Gastrocnemius medialis (tissue), 4 donors: ENCODE measurements at places on chromosomes 11 and 22.

DNA sequence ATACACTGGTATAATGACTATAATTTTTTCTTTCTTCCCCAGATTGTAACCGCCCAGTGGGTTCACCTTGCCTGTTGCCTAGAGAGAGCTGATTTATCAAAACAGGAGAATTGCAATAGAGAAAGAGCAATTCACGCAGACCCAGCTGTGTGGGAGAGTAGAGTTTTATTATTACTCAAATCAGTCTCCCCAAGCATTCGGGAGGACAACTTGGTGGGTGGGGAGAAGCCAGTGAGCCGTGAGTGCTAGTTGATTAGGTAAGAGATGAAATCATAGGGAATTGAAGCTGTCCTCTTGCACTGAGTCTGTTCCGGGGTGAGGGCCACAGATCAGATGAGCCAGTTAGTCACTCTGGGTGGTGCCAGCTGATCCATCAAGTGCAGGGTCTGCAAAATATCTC lies 73.2 kb downstream of the SLC35F2 start:
- no peak for DNase-seq

DNA sequence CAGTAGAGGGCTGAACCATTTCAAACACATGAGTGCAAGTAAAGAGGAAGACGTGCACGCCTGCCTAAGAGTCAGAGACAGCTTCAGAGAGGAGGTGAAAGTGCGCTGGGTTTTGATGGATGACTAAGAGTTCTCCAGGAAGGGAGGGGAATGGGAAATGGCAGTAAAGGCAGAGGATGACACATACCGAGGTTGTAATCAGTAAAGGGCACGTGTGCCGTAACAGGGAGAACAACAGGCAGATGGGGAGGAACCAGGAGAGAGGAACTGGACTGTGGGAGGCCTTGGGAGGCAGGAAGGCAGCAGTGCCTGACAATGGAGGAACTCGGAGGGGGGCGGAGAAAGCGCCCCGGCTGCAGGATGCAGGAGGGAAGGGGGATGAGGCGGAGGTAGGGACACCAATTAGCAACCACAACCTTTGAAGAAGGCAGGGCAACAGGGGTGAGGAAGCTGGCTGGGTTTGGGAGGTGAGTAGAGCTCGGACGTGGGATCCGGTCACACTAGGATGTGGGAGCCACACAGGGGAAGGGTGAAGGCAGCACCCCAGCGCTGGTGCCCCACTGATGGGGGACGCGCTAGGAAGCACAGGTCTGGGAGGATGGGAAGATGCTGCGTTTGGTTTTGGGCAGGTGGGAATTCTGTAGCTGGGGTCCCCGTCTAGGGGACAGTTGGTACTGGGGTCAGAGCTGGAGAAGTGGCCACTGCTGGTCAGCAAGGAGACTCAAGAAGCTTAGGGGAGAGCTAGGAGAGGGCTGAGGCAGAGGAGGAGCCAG lies 67.4 kb downstream of the SCUBE1 start:
- no peak for DNase-seq

- no peak for DNase-seq
These were observed 547.0 kb downstream of the TBC1D22A start for GRCh38 chr22:47309476-47309875.

DNA sequence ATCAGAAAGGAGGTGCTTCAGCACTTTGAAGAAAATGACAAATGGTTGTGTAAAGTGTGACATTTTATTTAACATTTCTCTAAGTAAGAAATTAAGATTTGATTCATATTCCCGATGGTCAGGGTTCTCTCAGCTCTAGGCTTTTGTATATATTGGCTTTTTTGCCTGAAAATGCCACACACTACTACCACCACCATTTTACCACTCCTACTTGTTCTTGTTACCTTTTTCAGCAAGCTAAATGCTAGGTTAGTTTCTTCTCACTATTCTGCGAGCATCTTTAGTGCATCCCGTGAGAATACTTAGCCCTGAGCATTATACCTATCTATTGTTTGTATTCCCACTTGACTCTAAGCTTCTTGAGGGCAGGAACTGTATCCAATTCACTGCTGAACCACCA lies 177.6 kb upstream of the MTNR1B start:
- DNase-seq, result no peak

- DNase-seq, result peak; percentile 72
These were observed 8.8 kb upstream of the C11orf91 start for GRCh38 chr11:33709466-33709865.

- no peak for DNase-seq
These were observed 45.6 kb downstream of the TPCN2 start for GRCh38 chr11:69094111-69094914.

DNA sequence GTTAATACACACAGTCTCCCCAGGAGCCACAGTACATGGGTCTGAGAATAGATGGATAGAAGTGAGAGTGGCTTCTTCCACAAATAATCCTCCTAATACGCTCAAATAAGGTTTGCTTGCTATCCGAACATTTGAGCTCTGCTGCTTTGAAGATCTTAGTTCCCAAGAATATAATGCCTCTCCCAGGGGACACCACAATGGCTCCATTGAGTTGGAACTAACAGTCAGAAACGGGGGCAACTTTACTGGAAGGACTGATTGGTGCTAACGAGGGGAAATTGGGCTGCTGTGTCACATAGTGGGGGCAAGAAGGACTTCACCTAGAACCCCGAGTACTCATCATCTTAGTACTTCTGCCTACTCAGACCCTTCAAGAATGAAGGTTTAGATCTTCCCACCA lies 66.2 kb downstream of the IGLL5 start:
- no peak for DNase-seq

DNA sequence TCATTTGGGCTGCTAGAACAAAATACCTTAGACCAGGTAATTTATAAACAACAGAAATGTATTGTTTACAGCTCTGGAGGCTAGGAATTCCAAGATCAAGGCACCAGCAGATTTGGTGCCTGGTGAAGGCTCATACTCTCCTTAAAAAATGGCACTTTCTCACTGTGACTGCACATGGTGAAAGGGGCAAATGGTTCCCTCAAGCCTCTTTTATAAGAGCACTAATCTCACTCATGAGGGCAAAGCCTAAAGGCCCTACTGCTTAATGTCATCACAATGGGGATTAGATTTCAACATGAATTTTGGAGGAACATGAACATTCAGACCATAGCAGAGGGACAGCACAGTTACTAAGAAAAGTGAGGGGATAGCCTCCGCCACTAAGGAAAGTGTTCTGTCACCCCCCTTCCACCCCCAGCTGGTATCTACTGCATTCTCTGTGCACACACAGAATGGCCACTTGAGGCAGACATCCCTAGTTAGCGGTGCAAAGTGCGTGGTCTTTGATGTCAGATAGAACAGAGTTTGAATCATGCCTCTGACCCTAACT lies 47.2 kb upstream of the CEP295 start:
- DNase-seq, result no peak

- DNase-seq, result no peak
These were observed 17.3 kb upstream of the EIF3D start for GRCh38 chr22:36546092-36546804.

DNA sequence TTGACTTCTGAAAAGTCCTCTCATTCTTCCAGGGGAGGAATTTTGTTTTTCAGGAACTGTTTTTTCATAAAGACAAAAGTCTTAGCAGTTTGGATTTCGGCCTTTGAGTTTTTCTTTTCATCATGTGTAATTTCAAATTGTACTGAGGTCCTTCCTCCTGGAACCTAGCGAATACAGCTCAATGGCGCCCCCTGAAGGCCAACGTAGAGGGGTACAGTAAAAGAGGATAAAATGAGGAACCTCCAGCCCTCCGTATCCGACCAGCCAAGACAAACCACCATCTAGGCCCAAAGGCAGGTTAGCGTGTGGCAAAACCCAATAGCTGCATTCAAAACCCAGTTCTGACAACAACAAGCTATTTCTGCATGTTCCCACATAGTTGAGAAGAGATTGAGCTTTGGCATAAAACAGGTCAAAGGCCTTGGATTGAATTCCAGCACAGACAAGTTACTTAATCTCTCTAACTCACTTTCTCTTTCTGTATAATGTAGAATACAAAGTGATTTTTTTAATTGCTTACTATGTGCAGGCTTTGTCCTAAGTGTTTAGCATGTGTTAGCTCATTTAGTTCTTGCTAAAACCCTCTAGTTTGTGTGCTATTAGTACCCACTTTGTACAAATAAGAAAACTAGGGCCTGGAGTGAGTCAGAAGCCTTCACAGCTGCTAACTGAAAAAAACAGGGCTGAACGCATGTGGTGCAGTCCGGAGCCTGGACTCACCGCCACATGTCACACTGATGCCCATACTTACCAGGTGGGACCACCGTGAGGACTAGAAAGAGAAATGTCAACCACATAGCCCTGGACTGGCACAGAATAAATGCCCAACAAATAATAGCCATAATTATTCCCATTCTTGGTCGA lies 43.2 kb upstream of the ETS1 start:
- DNase-seq, result peak; percentile 71

GRCh38 chr11:78489184-78489583 lies 71.6 kb upstream of the GAB2 start:
- no peak for DNase-seq

DNA sequence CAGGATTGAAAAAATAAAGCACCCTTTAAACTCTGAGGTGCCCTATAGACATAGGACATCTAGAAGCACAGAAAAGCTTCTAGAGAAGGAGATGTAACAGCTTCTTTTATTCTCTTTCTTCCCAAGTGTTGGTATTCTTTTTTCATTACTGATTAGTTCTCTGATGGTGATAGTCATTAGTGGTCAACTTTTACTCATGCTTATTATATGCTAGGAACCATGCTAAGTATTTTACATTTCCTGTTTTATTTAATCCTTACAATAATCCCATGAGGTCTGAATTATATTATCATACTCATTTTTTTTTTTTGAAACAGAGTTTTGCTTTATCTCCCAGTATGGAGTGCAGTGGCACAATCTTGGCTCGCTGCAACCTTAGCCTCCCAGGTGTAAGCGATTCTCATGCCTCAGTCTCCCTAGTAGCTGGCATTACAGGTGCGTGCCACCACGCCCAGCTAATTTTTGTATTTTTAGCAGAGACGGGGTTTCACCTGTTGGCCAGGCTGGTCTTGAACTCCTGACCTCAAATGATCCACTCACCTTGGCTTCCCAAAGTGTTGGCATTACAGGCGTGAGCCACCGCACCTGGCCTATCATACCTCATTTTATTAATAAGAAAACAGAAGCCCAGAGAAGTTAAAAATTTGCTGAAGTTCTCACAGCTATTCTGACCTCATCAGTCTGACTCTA lies 3.0 kb downstream of the C11orf52 start:
- no peak for DNase-seq

DNA sequence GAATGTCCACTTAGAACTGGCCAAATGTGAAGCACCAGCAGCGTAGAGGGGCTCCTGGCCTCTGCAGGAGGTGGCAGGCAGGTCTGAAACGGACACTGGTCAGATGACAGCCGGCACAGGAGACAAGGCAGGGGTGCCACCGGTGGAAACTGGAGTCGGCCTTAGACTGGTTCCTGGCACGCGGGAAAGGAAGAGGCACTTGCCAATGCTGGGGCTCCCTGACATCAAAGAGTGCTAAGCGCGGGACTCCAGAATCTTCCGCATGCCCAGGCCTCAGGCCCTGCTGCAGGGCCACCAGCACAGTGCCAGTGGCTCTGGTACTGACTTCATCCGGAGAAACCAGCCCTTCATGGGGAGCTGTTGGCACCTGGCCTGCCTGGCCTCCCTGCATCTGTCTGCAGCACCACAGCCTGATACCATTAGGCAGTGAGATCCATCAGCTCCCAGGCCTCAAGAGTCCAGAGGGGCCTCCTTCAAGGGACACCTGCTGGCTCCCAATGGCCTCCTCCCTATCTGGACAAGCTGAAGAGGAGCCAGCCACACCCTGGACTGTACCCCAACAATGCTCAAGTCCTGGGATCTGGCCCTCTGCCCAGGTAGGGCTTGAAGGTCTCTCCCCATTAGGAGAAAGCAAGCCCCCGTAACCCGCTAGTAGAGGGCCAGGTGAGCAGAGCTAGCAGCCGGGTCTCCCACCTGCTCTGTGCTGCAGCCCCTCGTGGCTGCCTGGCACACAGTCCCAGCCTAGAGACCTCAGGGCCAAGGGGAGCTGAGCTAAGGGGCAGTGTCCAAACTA lies 29.7 kb upstream of the GNB1L start:
- peak; percentile 31 for DNase-seq

GRCh38 chr11:45089251-45089650 lies 57.2 kb upstream of the PRDM11 start:
- DNase-seq, result peak; percentile 94

- no peak for DNase-seq
These were observed 41.4 kb downstream of the TTC17 start for GRCh38 chr11:43399983-43400630.

DNA sequence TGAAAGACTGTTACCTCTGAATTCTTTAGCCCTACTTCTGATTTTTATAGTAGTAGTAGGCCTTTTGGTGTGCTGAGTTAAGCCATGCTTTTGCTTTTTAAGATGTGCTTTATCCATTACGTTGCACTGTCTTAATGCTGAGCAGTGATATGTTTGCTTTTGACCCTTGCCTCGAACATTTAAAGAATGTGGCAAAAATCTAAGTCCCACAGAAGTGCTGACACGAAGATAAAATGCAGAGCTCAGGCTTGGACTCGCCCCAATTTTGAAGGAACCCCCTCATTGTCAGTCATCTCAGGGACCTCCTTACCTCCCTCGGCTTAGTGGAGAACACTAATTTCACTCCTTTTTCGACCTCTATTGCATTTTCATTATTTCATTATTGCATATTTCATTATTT lies 272.9 kb downstream of the DDX10 start:
- no peak for DNase-seq

DNA sequence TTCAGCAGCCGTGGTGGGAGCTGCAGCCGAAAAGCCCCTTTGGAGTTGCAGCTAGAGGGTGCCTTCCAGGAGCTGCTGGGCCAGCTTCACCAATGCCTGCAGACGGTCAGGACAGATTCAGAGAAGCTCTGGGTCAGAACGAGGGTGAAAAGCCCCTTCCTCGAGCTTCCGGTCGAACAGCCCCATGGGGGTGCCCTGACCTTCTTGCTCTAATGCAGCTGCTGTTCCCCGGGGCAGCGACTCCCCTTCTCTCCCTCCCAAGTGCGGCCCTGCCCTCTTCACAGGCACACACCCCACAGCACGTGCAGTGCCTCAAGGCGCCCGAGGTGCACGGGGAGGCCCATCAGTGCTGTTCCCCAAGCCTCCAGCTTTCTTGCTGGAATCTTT lies 9.6 kb upstream of the IFITM3 start:
- DNase-seq, result no peak

DNA sequence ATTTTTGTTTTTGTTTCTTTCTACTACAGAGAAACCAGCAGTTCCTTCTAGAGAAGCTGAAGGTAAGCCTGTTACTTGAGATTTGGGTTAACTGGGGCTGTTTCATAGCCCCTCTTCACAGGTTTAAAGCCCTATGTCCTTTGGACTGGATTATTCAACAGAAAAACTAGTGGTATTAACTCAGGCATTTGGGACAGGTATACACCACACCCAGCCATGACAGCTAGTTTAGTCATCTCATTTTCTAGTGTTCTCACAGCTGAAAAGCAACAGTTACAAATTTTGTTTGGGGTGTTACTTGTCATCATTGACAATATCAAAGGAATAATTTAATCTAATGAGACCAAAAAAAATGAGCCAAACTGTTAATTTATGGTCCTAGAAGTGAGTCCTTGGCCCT lies 14.0 kb downstream of the LAYN start:
- no peak for DNase-seq

DNA sequence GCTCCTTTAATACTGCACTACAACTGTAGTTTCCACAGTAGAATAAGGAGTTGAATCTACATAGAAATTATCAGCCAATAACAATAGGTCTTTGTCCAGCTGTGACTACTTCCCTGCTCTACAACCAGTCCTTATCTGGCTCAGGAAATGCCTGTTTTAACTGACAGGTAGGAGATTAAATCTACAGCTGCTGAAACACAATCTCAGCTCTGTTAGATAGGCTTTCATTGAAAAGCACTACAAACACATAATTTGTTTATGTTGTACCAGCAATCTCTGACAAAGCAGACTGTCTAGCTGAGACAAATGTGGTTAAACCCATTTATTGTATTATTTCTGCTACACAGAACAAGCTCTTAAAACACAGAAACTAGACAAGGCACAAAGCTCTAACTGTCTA lies 230.0 kb downstream of the SOX6 start:
- no peak for DNase-seq
